Esophagus squamous epithelium (tissue), 5 donors: ENCODE measurements at places on chromosomes 6 and 20.

- no peak for DNase-seq
Measured at GRCh38 chr6:25511376-25511775, 140.6 kb upstream of the SCGN start.

DNA sequence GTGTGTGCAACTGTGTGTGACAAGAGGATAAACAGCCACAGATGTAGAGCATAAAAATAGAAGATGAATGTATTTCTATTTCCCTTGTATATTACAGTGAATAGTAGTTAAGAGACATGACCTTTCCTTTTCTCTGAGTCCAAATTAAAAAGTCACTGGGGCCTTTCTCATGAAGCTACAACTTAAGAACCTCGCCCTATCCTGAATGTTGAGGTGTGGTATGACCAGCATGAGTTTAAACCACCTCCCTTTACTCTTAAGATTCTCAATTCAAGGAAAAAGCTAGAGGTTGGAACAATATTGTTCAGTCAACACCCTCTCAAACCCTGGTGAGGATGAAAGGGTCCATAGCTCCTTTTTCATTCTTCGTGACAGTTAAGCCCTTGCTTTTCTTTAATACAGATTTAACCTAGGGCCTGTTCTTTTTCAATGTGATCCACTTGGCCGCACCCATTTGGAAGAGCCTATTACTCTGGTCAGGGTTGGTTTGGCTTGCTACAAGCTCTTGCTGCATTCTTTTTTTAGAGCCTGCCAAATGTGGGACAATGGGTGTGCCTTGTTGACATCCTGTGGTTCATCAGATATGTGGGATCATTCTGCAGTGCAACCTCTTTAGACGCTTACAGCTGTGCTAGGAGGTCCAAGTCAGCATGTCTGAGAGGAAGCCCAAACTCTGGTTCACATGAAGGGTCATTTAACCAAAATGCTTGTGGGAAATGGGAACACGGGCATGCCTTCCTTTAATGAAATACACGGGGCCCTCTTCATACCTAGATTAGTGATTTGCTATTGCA is 290.0 kb downstream of the HAO1 start:
- DNase-seq = no peak

GRCh38 chr20:22070610-22071058 is 365.2 kb downstream of the PAX1 start:
- no peak for DNase-seq

GRCh38 chr20:5731753-5732366 is 18.3 kb upstream of the SHLD1 start:
- no peak for DNase-seq

- no peak for DNase-seq
Measured at GRCh38 chr6:12381587-12381986, 91.4 kb downstream of the EDN1 start.

DNA sequence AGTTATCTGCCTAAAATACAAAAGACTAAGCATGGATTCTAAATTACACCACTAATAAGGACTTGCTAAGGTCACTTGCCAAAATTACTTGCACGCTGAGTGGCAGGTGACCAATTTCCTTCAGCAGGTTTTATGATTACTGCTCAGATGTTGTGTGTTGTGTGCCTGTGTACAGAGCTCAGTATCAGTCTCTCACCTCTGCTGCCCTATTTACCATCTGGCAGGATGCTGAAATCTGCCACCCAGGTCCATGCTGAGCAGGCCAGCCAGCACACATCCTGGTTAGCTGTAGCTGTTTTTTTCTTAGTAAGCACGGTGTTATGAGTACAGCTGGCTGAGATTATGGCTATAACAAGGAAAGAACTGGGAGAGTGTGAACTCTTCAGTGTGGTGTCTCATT is 34.0 kb downstream of the ELOVL4 start:
- no peak for DNase-seq

GRCh38 chr6:34333858-34334257 is 58.6 kb downstream of the NUDT3 start:
- no peak for DNase-seq

GRCh38 chr20:12464036-12464435 is 544.7 kb upstream of the SPTLC3 start:
- no peak for DNase-seq

DNA sequence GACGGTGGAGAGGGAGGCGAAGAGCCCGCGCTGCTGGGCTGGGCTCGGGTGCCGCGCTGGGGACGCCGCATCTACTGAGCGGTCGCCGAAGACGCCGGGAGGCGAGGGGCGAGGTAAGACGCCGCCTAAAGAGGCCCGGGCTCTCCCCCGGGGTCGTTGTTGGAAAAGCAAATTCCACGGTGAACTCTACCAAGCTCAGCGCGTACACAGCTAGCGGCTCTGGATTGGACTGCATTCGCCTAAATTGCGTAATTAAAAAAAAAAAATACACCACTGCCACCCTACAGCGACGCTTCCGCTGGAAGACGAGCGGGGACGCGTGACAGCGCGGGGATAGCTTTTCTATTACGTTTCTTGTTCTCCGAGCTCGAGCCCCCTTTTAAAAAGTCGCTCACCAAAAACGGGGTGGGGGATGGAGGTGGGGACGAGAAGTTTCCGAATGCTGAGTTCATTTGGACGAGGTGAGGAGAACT is 92.0 kb upstream of the PRDM1 start:
- no peak for DNase-seq

- no peak for DNase-seq
Measured at GRCh38 chr6:115064680-115065079, 721.9 kb upstream of the HS3ST5 start.

DNA sequence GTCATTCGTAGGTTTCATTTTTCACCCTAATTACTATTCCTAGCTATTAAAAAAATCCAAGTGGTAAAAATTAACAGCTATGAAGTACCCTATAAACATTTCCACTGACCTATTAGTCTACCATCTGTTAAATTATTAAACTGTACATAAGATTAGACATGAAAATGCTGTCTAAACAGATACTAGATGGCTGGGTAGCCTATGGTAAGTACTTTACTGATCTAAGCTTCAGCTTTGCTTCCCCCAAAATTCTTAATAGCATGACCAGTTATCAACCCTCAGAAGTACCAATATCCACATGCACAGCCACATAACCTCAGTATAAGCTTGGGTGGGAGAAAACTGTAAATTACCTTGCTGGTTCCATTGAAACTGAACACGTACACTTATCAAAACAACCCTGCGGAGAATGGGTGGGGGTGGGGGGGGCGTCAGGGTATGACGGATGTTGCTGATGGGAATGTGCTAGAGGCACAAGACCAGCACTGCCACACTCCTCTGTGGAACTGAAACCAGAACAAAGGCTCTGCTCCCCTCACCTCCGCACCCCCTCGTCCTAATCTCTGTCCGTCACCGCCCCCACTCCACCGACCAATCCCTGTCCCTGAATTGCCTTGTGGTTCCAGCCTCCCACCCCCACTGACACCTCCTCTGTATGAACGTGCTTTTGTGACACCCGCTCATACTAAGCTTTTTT is 45.3 kb downstream of the B4GALT5 start:
- DNase-seq = no peak

GRCh38 chr6:56766806-56767178 is 124.1 kb upstream of the DST start:
- DNase-seq = no peak

DNA sequence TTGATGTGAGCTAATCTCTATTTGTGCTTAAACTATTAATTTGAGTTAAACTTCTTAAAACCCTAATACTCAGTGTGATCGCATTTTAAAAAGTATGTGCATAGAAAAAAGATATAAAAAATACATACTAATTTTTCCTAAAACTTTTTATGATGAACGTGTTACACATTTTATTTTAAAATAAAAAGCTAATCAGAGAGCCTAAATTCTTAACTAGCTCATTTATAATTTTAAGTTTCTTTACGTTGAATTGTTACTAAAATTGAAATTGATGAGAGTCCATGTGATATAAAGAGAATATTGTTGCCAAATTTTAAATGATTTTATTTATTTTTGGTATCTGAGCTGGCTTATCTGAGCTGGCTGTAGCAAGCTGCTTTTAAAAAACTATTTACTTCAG is 6.6 kb downstream of the MAP3K4 start:
- DNase-seq = no peak

DNA sequence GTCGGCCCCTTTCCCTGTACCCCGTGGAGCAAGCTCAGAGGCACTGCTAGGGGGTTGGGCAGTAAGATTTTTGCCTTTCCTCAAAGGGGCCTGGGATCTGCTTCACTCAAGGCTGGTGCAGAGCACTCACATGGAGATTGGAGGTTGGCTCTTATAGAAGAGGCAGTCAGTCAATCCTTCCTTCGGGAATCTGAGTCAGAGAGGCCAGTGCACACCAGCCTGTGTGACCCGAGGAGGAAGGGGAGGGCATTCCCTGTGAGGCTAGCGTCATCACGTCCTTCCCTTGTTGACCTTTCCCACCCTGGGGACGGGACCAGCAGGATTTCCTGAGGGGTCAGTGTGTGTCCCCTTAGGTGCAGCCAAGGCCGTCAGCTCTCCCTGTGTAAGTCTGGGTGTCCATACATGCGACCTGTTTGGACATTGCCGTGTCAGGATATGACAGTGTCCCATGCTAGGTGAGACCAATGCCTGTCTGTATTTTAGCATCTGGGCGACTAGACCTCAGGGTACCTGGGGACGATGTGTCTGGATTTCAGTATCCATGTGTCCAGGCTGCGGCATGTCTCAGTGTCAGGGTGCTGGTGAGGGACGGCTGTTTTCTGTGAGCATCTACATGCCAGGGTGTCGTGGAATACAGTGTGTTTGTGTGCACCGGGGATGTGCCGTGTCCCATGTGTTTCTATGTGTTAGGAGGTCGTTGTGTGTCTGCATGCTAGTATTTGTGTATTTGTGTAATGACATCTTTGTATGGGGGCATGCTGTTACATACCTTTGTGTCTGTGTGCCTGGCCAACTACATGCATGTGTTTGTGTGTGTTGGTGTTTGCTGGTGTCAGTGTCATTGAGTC is 2.8 kb upstream of the ZNF512B start:
- no peak for DNase-seq

DNA sequence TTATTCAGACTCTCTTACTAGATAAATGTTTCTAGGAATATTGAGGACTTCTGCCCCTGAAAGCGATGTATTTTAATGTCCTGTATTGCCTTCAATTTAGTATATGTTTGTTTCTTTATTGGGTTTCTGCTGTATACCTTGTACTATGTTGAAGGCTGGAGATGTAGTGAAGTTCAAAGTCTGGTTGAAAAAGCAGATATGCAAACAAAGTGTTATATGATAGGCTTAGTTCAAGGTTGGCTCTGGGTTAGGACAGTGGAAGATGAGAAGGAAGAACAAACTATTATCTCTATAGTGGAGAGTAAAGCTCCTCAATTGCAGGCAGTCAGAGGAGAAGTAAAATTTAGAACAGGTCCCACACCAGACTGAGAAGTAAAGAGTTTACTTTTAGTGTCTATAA is 36.3 kb upstream of the ADGRG6 start:
- no peak for DNase-seq

DNA sequence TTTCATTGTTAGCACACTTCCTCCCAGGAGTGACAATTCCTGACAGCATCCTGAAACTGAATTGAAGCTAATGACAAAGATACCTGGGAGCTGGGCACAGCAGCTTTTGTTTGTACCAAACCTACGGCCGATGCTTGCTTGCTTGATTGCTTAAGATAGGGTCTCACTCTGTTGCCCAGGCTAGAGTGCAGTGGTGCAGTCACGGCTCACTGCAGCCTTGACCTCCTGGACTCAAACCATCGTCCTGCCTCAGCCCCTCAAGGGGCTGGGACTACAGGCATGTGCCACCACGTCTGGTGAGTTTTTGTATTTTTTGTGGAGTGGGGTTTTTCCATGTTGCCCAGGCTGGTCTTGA is 84.7 kb upstream of the SCP2D1 start:
- no peak for DNase-seq

DNA sequence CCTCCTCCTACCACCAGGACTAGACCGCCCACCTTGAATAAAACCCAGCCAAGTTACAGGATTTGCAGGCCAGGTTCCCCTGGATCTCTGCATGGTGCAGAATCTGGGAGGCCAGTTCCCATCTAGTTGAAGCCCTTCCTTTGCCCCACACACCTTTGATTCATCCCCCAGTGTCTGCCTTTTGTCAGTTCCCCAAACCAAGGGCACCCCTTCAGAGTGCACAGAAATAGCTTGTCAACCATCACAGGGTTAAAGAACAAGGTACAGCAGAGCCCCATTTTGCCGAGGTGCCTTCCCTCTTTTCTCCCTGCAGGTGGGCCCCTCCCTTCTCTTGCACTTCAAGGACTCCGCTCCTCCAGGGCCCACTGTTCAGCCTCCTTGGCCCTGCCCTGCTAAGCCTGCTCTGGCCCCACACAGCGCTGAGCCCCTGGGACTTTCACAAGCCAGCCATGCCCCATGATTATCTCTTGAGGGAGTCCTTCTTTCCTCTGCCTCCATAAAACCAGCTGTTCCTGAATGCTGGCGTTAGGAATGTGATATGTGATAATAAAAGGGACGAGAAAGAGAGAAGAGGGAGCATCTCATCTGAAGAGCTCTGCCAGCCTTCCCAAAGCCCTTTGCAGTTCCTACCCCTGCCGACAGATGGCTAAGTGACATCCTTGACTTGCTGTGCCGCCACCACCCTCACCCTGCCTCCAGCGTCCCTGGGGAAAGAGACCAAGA is 280.3 kb downstream of the CDC5L start:
- DNase-seq = no peak

DNA sequence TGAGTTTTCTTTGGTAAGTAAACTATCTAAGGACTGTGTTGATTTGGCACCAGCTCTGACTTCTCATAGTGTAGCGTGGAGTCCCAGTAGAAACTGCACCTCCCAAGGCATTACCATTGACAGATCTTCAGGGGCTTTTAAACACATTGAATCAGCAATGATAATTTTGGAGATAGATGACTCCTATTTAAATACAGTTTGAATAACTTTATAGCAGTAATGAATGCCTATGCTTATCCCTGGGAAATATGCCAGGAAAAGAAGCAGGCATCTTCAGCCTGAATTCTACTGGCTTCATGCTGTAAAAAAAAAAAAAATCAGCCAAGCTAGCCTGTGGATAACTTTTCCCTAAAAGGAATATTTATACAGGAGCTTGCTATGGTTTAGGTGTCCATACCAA is 895.9 kb downstream of the EYS start:
- no peak for DNase-seq

DNA sequence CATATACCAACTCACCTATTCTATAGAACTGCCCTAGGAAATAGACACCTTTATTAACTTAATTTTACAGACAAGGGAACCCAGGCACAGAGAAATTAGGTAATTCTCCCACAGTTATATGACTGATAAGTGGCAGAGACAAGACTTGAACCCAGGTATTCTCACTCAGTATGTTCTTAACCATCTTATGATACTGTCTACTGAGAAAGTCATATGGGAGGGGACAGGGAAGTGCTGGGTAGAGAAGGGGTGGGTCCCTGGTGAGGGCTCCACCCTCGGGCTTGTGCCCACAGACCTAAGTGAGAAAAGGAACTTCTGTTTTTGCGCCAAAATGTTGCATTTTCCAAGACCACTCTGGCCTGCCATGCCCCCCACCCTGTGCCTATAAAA is 123.5 kb downstream of the RNF144B start:
- DNase-seq = no peak
